MG63 (cell line): ENCODE measurements at places on chromosomes 13 and 19. TPM values are rescaled to one million over a fixed set of nuclear protein-coding genes. Genes with fewer than 3 reads are reported as not detected.
A peak's percentile ranks its signal among the peaks of the same experiment; 100 is the strongest.

GRCh38 chr13:60453490-60453889, 56.5 kb downstream of the TDRD3 start:
- peak; percentile 56 for DNase-seq

- no peak for DNase-seq
These were observed 210.8 kb downstream of the RFC3 start for GRCh38 chr13:34028496-34029442.

DNA sequence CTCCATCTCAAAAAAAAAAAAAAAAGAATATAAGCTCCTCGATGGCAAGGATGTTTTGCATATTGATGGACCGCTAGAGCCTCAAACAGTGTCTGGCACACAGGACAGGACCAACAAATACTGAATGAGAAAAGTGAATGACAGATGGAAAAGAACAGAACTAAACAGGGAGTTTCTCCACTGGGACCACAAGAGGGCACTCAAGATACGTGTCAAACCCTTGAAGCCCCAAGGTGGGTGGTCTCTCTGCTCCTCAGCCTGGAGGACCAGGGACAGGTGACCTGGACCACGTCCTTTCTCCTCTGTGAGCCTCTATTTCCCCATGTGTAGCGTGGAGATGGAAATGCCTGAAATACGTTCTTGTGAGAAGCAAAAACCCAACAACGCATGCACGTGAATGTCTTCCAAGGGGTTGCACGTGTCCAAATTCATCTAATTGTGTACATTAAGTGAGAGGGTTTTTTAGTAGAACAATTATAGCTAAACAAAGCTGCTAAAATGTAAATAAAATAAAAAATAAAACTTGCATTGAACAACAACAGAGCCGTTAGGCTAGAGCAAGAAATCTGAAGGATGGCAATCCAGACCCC, 5.7 kb upstream of the CDC42EP5 start:
- no peak for DNase-seq

DNA sequence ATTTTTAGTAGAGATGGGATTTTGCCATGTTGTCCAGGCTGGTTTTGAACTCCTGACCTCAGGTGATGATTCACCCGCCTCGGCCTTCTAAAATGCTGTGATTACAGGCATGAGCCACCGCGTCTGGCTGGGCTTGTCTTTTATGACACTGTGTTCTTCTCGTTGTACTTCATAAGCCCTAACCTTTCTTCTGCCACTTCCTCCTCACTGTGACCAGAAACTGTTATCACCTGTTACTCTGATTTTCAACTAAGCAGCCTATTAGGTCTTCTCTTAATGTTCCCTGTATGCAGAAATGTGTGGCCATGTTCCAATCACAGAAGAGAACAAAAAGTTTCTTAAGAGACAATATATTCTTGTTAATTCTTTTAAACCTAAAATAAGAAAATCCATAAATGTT, 16.4 kb downstream of the ZNF790 start:
- DNase-seq: no peak

GRCh38 chr19:3176715-3177501, 1.7 kb upstream of the S1PR4 start:
- DNase-seq: peak; percentile 69

The SLAIN1 gene
- not detected in 2 replicates for total RNA-seq
